Ammon's horn (tissue), 1 donor: ENCODE measurements at places on chromosomes 11 and 22.

GRCh38 chr11:68167474-68167873 lies 45.6 kb downstream of the KMT5B start:
- DNase-seq, result no peak

DNA sequence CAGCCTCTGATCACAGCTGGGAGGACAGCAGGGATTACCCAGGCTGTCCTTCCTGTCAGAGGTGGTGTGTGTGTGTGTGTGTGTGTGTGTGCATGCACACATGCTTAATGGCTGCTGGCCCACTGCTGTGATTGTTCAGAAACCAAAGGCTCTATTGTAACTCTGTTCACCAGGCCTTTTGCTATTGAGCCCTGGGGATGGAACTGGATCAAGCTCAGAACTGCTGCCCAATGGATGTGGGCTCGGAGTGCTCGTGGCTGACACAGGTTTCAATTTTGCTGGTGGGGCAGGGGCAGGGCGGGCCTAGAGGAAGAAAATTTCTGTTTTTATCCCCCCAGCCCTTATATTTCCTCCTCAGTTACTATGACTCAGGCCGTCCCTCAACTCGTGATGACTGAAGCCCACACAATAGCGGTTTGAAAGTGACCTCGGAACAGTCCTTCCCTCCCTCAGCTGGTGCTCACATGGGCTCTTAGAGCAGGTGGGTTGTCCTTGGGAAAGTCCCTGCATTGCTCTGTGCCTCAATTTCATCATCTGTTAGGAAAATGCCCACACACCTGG lies 359.3 kb downstream of the TENM4 start:
- DNase-seq, result peak; percentile 80

DNA sequence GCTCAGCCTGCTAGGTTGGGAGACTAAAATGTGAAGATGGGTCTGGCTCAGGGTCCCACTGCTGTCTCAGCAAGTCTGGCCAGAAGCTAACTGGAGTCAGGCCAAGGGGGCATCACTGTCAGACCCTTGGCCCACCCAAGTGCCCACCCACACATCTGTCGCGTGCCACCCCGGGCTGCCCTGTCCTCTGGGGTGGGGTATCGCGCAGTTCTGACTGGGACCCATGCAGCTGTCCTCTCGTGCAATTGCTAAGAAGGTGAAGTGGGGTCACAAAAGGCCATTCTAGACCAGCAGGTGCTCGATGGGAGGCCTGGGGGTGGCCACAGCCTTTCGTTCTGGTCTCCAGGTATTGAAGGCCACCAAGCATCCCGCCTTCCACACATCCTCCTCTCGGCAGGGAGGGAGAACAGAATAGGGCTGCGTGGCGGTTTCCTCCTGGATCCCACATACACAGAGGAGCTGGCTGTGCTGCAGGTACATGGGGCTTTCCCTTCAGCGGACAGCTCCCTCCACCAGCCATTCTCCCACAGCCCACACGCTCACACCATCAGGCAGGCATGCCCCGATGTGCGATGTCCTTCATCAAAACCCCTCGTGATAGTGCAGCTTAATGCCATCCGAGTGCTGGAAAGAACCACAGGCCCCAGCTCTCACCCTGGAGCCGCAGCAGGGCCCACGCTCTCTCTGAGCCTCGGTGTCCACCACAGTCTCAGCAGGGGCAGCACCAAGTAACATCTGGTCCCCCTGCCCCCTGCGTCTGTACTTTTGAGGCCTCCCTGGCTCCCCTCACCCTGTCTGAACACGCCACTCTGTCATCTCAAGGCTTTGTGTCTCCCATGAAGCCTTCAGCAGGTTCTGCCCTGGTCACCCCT lies 37.6 kb downstream of the SHANK2 start:
- no peak for DNase-seq

GRCh38 chr22:25282346-25282670 lies 62.9 kb downstream of the CRYBB2 start:
- no peak for DNase-seq

GRCh38 chr11:35619116-35619854 lies 1.0 kb downstream of the FJX1 start:
- DNase-seq, result peak; percentile 56

- DNase-seq, result no peak
Observed at GRCh38 chr22:37519268-37520195, at the start of gene CARD10. TSS of gene CARD10 (minus strand) at chr22:37519415. CDS start at chr22:37519200, 215 bp downstream.

DNA sequence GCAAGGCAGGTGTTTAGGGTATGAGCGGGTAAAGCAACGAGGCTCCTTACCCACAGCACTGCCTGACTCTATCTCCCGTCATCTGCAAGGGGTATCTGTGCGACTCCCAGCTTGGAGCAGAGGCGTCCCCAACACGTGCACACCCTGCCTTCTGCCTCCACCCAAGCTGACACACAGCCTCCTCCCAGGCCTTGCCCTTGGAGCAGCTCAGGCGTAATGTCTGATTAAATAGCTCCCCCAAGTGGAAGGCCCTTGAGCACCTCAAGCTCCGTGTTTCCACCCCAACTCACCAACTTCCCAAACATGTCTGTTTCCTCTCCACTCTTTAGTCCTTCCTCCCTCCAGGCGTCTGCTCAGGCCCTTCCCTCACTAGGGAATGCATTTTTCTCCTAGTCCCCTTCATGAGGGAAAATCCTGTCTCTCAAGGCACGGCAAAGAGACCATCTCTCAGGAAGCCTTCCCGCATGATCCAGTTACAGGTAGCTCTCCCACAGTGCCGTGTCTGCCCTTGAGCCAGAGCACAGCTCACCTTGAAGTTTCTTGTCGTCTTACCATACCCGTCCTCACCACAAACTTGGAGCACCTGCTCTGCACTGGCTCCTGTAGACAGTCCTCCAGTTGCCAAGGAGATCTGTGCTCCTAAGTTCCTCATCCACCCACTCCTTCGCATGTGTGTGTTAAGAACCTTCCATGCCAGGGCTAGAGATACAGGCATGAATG lies 15.8 kb downstream of the CYB5R2 start:
- DNase-seq, result peak; percentile 90

DNA sequence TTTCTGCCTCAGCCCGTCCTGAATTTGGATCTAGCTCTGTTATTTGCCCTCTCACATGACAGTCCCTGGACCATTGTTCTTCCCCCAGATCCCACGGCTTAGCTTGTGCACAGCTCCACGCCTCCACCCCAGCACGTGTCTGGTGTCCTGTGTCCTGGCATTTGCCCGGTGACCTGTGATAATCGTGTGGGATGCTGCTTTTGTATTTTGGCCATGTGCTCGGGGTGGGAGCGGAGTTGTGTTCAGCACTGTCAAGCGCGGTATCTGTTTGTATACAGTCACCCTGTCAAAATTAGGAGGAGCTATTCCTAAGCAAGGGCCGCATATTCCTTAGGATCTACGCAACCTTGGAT lies 11.9 kb downstream of the ADAMTS8 start:
- DNase-seq, result no peak

DNA sequence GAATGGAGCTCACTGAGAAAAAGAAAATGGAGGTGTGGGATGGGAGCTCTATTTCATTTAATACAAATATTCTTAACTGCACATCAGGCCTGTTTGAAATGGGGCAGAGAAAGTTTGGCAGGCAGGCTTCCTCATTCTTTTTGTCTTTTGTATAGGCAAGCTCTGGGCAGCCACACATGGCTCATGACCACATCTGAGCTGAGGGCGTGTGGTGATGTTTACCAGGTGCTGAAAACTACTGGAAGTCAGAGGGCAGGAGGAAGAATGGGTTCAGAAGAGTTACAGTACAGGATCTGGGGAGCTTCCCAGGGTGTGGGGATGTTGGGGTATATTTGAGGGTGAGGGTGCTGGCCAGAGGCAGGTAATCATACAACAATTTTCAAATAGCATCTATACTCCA lies 66.3 kb upstream of the NAV2 start:
- no peak for DNase-seq

DNA sequence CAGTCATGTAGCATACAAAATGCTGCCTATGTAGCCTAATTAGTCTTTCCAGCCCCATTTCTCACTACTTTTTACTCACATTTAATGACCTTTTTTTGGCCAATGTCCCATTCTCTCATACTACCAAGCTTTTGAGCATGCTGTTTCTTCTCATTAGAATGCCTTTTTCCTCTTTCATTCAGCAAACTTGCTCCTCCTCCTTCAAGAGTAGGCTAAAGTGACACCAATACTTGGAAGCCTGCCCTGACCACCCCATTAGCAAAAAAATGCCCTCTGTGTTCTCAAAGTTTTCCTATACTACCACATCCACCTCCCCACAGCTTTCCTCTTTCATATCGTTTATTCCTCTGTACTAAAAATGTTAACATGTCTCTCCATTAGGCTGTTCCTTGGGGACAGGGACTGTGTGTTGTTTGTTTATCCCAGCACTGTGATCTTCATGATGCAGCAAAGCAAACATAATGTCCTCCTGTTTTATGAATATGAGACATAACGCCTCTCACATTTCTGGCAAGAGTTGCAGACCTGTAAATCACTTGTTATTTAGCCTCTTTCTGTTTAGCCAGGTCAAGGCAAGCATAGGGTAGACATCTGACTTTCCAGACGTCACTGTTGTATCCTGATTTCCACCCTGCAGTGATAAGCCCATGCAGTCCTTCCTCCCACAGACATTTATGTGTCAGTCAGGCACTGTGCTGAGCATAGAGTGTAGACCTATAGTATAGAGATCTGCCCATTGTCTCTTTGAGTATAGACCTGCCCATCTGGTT lies 62.0 kb upstream of the UCP3 start:
- DNase-seq, result peak; percentile 29

GRCh38 chr22:27129266-27129665 lies 471.9 kb downstream of the MIAT start:
- no peak for DNase-seq

DNA sequence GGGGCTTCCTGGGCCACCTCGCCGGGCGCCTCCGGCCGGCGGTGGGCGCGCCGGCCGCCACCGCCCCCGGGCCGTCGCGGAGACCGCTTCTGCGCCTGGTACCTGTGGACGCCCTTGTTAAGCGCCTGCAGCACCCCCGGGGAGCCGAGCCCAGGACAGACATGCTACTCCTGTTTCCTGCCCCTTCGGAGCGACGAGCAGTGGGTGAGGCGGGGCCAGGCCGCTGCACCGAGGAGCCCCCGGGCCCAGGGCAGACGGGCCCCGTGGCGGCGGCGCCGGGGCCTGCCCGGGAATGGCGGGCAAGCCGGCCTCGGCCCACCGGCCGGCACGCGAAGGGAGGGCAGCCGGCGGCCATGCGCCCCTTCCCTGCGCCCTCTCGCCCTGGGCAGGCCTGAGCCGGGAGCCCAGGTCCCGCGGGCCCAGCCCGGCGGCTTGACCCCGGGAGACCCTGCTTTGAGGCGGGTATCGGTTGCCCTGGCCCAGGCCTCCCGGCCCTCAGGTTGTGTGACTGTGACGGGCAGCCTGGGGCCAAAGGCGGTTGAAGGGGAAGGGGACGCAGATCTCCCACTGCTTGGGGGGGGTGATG lies 789 bp upstream of the KDM2A start:
- DNase-seq, result peak; percentile 19

- DNase-seq, result no peak
Observed at GRCh38 chr11:47986742-47987141, 6.4 kb downstream of the PTPRJ start.

DNA sequence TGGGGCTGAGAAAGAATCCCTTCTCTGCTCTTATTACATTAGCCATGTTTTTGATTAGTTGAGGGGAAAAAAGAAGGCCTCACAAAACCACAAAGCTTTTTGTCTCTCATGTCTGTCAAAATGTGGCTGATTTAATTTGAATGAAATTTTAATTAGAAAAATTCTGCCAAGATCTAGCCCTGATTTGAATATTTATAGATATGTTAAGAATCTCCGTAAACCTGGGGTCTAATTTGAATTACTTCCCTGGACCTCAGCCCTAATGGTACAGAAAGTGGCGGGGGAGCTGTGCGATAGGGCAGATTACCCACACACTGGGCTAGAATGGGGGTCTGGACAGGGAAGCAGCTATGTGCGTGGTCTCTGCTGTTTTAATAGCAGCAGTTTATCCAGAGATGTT lies 141.3 kb upstream of the TTC12 start:
- no peak for DNase-seq

GRCh38 chr11:117986981-117987574 lies 884 bp downstream of the IL10RA start:
- peak; percentile 65 for DNase-seq

DNA sequence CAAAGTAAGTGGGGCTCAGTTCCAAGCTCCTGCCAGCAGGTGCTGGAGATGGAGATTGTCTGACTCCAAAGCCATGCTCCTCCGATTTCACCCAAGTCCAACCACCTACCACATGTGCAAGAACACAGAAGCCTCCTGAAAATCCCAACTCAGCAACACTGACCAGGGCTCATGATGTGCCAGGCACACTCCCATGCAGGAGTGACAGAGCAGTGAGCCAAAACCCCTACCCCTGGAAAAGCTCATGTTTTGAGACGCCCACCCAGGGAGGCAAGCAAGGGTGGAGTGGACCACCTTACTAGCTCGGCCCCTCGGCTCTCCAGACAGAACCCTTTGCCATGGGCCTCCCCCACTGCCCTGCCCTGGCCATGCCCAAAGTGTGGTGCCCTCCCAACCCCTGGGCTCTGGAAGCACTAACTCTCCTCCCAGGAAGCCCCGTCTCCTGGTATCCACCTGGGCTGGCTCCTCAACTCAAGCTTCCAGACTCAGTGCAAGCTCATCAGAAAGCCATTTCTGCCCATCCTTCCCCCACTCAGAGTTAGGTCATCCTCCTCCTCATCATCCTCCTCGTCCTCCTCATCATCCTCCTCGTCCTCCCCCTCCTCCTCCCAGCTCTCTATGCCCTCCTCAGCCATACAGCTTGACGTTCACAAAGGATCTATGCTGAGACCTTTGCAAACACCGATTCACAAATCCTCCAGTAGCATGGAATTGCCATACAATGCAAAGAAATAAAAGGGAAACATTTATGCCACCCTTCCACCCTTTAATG lies 154.9 kb downstream of the MPPED1 start:
- no peak for DNase-seq

DNA sequence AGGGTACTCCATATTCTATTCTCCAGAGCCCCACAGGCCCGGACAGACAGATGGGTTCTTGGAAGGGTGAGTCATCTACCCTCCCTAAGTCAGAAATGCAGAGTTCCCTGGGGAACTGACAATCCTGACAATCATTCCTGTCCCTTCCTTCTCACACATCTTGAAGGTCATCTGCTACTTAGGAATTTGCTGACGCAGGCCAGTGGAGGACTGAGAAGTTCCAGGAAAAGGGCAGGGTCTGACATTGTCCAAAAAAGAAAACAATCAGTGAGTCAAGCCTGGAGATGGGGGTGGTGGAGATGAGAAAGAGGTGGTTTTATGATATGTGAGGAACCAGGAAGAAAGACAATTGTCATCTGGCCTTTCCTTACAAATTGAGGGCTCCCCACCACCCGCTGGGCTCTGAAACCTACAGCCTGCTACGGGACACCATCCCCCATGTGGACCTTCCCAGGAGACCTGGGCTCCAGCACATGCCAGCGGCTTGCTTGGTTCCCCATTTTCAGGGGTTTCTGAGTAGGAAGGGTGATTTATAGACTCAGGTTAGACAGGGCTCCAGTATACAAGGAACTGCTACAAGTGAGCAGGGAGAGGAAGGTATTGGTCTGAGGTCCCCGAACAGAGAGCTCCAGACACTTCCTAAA lies 12.9 kb downstream of the CD59 start:
- no peak for DNase-seq
